Urinary bladder (tissue), 4 donors: ENCODE measurements at places on chromosomes 6 and 20.

DNA sequence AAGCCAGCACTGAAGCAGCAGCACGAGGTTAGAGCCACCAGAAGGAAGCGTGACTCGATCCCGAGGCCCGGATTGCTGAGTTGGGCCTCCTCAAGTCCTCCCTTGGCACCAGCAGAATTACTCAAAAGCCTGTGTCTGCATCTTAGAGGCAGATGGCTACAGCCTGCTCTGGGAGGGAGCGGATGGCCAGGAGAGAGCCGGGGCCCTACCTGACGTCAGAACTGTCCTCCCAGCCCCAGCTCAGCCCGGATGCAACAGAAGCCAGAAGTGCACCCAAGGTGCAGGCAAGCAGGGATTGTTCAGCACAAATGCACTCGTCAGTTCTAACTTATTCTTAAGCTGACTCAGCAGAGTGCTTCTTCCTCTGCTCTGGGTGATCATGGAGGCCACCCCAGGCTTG is 155.5 kb upstream of the RPS6KA2 start:
- no peak for DNase-seq

DNA sequence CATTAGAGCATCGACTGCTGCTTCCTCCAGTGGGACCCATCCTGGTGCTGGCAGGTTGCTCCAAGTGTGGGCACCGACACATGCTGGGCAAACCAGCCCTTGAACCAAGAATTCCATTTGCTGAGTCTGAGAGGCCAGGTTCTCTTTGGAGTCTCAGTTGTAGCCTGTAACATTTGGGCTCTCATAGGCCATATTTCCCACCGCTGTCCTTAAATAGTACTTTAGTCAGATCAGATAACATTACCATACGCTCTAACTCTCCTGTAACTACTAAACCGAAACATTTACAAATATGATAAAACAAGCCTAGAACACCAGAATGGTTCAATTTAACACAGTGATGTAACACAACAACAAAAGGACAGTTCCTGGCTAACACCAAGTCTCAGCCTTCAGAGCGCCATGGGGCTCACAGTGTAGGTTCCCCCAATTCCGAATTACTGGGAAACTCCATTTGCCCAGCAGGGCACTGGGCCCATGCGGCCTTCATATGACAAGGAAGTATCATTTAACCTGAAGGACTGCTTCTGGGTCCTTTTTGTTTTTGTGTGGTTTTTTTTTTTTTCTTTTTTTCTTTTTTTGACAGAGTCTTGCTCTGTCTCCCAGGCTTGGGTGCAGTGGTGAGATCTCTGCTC is 28.4 kb upstream of the CD93 start:
- DNase-seq, result no peak

DNA sequence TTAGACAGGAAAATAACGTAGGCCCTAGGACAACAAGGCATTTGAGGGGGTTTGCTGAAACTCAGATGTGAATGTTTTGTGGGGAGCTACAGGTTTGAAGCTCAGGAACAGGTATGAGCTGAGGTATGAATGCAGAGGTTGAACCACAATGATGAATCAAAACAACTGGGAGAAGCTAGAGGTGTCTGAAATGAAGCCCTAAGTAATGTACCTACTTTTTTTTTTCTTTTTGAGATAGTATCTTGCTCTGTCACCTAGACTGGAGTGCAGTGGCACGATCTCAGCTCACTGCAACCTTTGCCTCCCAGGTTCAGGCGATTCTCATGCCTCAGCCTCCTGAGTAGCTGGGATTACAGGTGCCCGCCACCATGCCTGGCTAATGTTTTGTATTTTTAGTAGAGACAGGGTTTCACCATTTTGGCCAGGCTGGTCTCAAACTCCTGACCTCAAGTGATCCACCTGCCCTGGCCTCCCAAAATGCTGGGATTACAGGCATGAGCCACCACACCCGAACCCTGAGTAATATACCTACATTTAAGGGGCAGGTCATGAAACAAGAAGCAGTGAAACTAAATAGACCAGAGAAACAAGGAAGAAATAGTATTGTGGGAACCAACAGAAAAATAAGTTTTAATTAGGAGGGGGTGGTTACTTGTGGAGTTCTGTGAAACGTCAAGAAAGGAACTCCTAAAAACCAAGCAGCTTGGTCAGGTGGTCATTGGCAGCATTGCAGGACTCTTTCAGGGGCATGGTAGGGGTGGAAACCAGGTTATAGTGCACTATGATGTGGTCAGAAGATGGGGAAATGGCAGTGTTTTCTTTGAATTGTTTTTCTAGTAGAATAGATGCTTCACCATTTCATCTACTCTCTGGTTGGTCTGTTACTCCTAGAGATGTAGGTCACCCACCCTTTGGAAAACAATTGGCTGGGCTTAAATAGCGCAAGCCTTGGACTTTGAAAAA is 138.1 kb downstream of the CD164 start:
- DNase-seq, result no peak

GRCh38 chr6:162408826-162409535 is 318.6 kb downstream of the PRKN start:
- no peak for DNase-seq

GRCh38 chr6:5998711-5999687 is 7.7 kb downstream of the NRN1 start:
- DNase-seq, result no peak

DNA sequence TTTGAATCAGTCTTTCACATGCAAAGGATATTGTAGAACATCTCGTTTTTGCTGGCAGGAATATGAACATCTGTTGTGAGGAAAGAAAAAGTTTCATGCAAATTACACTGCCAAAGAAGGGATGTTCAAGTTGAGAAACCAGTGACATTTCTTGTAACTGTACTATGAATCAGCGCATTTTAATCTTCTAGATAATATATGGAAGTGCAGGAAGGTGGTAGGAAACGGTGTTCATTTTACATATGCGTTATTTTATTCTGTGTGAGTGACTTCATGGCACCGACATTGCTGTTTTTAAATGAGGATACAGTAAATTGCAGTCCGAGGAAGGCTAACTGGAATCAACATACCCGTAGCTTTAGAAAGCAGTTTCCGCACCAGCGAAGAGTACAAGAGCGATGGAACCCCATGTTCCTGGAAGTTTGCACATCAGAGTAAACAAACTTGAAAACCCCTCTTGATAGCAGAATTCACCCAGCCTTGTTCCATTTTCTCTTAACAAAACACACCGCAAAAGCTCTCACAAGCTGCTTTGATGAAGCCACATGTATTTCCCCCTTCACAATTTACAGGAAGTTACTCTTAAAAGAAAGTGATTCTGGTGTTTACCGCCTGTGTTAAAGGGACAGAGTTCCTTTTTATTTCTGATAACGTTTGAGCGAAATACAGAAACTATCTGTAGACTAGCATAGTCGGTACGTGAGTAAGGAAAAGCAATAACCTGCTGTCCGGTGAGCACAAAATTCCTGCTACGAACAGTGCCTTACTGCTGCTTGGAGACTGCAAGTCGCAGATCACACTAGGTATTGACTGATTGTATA is 11.5 kb downstream of the PRDM1 start:
- DNase-seq, result no peak
